Type B pancreatic cell (in vitro differentiated cells): ENCODE measurements at places on chromosomes 2 and 18. TPM values are rescaled to one million over a fixed set of nuclear protein-coding genes. Genes with fewer than 3 reads are reported as not detected.

The MROH2A gene
- total RNA-seq, result not detected in 2 replicates

The NT5DC4 gene
- total RNA-seq, result not detected in 2 replicates

The IL1RL2 gene
- 1.0 and 2.0 TPM in 2 replicates for total RNA-seq

The QPCT gene
- total RNA-seq, result 0.72 and 15.8 TPM in 2 replicates

The ABI2 gene
- total RNA-seq, result 47.8 and 94.6 TPM in 2 replicates

The CDK15 gene
- total RNA-seq, result 1.8 TPM in 1 of 2 replicates, not detected in the other

The PKDCC gene
- total RNA-seq, result 81.8 and 158 TPM in 2 replicates
